ENCODE measurements at places on chromosomes 2 and 18. TPM values are rescaled to one million over a fixed set of nuclear protein-coding genes. Genes with fewer than 3 reads are reported as not detected.

The GREB1L gene
- total RNA-seq: 1.1 TPM

The FZD7 gene
- total RNA-seq: 21.3 TPM

The CHRNG gene
- total RNA-seq: not detected

The SUCLG1 gene
- total RNA-seq: 40.9 TPM

The DCDC2C gene
- total RNA-seq: not detected

The GDF7 gene
- under 0.01 TPM for total RNA-seq

The NCL gene
- 95.8 TPM for total RNA-seq

The IL37 gene
- total RNA-seq: not detected

The HS1BP3 gene
- total RNA-seq: 42.7 TPM

The CPS1 gene
- total RNA-seq: 25.3 TPM

The FAM228A gene
- total RNA-seq: 0.32 TPM

The PRSS56 gene
- not detected for total RNA-seq

The CCDC74B gene
- 10.2 TPM for total RNA-seq

The SF3B6 gene
- total RNA-seq: 70.6 TPM

The ICOS gene
- total RNA-seq: not detected

The ACMSD gene
- total RNA-seq: not detected

The SRD5A2 gene
- 11.4 TPM for total RNA-seq

The IL1RN gene
- 0.61 TPM for total RNA-seq

The SIX3 gene
- not detected for total RNA-seq

The FSIP2 gene
- 0.65 TPM for total RNA-seq

The KCNG2 gene
- total RNA-seq: not detected

The INPP5D gene
- 0.36 TPM for total RNA-seq

The ZBTB7C gene
- not detected for total RNA-seq

The CUL3 gene
- 42.9 TPM for total RNA-seq

The TBC1D8 gene
- 23.6 TPM for total RNA-seq

The SOCS6 gene
- 42.5 TPM for total RNA-seq

The TMEM169 gene
- 1.8 TPM for total RNA-seq

The SPR gene
- total RNA-seq: 14.3 TPM

The GREB1 gene
- total RNA-seq: 0.65 TPM

The ADD2 gene
- total RNA-seq: 0.32 TPM
